Activated CD4-positive, alpha-beta T cell treated with anti-CD3 and anti-CD28 coated beads, Interleukin-2, amount 50 U/mL, for 16 hours (primary cell): ENCODE measurements at places on chromosomes 6 and 20.

DNA sequence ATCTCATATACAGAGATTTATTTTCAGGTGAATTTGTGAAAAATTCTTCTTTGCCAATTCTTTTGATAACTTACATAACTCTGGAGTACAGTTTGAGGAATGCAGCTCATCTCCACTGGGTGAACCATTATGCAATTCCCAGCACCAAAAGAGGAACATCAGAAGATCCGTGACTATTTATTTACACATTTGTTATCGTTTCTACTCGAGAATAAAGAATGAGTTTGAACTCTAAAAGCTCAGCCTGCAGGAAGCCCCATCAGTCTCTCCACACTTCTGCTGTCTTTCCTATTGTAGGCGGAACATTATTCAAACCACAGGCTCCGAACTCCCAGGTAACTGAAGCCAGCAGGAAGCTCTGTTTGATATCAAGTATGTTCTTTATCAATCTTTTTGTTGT, 95.9 kb upstream of the IFNGR1 start:
- DNase-seq, result no peak

DNA sequence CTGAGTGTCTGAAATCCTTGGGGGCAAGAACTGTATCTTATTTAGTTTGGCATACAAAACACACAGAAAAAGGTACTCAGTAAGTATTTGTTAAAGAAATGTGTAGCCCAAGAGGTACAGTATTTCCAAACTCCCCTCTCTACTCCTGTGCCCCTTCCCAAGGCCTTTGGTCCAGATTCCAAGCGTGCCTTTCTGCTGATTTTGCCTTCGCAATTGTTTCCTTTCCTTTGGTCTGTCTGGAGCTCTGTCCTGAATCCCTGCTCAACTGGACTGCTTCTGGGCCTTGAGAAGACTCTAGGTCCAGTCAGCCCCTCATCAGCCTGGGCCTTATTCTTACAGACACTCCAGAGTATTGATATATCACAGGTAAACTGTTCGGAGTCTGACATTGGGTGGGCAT, 122.2 kb upstream of the SYNCRIP start:
- DNase-seq, result no peak

GRCh38 chr20:9912858-9913434, 74.1 kb upstream of the PAK5 start:
- peak; percentile 38 for DNase-seq

DNA sequence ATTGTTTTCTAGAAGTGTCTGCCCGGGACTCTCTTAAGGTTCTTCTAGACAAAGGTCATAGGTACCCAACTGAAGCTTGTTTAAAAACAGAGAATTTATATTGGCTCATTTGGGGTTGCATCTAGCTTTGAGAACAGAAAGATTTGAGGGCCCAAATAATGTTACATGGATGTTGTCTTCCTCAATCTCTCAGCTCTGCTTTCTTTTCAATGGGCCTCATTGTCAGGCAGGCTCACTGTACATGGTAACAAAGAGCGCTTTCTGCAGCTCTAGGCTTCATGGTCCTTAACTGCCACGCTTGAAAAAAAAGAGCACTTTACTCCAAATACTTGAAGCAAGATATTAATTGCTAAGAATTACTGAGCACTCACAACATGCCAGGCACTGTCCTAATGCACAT, 22.2 kb downstream of the NHLRC1 start:
- no peak for DNase-seq

- no peak for DNase-seq
Observed at GRCh38 chr6:42427871-42428270, 23.9 kb downstream of the TRERF1 start.

DNA sequence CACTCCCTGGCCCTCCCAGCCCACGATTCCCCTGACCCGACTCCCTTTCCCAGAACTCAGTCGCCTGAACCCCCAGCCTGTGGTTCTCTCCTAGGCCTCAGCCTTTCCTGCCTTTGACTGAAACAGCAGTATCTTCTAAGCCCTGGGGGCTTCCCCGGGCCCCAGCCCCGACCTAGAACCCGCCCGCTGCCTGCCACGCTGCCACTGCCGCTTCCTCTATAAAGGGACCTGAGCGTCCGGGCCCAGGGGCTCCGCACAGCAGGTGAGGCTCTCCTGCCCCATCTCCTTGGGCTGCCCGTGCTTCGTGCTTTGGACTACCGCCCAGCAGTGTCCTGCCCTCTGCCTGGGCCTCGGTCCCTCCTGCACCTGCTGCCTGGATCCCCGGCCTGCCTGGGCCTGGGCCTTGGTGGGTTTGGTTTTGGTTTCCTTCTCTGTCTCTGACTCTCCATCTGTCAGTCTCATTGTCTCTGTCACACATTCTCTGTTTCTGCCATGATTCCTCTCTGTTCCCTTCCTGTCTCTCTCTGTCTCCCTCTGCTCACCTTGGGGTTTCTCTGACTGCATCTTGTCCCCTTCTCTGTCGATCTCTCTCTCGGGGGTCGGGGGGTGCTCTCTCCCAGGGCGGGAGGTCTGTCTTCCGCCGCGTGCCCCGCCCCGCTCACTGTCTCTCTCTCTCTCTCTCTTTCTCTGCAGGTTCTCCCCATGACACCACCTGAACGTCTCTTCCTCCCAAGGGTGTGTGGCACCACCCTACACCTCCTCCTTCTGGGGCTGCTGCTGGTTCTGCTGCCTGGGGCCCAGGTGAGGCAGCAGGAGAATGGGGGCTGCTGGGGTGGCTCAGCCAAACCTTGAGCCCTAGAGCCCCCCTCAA, at the start of gene LTA:
Gene LTA (plus strand): TSS at position 249 of the 871 bp plus-strand sequence. CDS start 454 bp downstream, at position 703.
- peak; percentile 87 for DNase-seq

GRCh38 chr6:24753545-24753944, 21.2 kb upstream of the GMNN start:
- no peak for DNase-seq

- DNase-seq, result peak; percentile 38
Observed at GRCh38 chr20:36574366-36575135, 1.2 kb downstream of the TGIF2 start.

DNA sequence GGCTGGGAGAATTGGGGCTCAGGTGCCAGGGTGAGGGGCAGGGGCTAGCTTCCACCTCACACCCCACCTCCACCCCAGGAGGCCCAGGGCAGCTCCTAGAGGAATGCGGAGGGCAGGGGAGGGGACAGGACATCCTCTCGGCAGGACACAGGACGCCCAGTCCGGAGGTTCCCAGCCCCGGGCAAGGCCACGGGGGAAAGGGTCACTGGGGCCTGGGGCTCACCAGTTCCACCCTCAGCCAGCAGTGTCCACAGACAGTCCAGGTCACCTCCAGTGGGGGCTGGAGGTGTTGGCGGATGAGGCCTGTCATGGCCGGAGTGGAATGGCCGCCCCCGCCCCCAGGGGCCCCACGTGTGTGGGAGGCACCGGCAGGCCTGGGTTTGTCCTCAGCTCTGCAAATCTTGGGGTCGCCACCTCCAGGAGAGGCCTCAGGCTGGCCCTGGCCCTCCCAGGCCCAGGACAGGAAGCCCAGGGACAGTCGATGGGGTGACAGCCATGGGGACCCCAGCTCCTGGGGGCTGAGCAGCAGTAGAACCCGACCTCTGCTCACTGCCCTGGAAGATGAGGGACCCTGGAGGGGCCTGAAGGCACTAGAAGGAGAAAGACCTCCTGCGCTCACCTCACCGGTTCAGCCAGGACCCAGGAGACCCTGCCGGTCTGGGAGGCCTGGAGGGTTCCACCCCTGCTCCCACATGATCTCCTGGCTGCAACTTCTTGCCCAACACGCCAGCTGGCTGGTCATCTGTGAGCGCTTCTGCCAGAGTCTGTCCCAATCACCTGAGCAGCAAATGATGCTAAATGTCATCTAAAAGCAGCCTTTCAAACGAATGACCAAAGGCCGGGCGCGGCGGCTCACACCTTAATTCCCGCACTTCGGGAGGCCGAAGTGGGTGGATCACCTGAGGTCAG, 13.0 kb upstream of the ABHD16B start:
- no peak for DNase-seq

DNA sequence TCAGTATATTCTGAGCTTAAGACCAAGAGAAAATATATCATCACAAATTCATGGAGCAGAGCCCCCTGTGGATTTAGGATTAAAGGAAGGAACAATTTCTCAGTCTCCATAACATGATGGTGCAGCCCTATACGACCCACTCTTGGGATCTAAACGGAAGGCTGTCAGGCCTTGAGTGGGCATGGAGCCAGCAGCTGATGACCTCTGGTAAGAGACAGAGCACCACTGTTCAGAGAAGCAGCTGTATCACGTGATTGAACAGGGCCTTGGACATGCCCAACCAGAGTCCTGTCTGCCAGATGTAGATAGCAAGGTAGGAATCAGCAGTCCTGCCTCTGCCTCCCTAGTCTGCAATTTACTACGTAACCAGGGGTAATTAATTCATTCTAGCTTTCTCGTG, 259.4 kb upstream of the POU3F2 start:
- DNase-seq, result no peak

DNA sequence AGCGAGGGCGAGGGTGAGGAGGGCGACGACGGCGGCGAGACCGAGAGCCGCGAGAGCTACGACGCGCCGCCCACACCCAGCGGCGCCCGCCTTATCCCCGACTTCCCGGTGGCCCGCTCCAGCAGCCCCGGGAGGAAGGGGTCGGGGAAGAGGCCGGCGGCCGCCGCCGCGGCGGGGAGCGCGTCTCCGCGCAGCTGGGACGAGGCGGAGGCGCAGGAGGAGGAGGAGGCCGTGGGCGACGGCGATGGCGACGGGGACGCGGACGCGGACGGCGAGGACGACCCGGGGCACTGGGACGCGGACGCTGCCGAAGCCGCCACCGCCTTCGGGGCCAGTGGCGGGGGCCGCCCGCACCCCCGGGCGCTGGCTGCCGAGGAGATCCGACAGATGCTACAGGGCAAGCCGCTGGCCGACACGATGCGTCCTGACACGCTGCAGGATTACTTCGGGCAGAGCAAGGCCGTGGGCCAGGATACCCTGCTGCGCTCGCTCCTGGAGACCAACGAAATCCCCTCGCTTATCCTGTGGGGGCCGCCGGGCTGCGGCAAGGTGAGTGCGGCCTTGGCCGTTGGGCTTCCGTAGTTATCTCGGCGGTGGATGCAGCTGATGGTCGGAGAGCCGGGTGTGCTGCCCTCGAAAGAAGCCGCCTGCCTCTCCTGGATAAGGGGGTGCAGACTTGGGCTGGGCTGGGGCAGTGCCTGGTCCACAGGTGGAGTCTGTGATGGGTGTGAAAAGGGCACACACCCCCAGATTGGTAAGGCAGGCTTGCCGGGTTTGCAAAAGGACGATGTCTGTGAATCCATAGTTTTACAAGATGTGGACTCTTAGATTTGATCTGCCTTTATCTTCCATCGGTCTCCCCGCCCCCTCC, 938 bp downstream of the WRNIP1 start:
- DNase-seq, result peak; percentile 33

DNA sequence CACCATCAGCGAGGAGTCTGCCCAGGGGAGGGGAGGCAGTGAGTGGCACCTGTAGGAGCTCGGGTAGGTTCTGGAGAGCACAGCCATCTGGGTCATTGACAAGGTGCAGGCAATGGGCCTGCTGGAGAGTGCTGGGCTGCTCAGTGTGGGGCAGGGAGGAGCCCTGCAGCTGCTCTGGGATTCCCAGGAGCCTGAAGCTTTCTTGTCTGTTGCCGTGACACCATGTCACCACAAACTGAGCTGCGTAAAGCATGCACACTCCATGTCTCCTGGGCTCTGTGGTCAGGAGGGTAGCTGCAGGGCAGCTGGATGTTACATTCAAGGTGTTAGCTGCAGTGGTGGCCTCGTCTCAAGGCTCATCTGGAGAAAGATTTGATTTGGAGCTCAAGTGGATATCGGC, 4.5 kb upstream of the SLC22A1 start:
- no peak for DNase-seq

DNA sequence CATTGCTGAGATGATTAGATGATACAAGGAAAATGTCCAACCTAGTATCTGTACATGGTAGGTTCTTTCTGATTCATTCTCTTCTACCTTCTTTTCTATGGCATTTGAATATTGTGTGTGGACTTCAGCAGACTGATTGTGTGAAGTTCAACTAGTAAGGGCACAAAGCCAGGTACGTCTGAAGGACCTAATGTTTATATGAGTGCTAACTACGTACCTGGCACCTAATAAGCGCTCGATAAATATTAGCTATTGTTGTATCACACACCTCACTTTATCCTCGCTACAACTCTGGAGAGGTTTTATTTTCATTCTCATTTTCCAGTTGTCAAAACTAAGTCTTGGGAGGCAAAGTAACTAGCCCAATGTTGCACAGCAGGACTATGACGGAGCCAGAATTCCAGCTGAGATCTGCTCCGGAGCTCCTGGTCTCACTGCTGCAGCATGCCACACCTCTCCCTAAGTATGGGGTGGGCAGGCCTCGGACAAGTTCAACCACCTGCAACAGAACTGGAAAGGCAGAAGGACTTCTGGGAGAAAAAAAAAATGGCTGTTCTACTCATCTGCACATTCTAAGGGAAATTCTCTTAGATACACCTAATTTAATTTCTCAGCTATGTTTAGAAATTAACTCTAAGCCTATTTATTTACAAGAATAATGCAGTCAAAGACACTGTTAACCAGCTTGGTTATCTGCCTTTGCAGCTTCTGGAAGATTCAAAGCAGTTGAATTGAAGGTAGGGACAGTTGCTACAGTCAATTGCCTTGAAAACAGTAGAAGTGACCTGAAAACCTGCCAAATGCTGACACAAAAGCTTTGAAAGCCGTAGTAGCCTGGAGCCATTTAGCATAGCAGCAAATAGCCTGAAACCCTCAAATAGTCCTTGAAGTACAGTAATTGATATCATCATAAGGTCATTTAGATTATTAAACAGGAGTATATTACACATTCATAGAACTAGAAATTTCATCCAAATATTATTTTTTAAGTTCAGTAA, 165.0 kb downstream of the PDE7B start:
- no peak for DNase-seq

GRCh38 chr20:2475850-2476741, 5.5 kb upstream of the SNRPB start:
- no peak for DNase-seq

- DNase-seq, result peak; percentile 81
Observed at GRCh38 chr6:149233056-149233715, 84.3 kb upstream of the TAB2 start.

DNA sequence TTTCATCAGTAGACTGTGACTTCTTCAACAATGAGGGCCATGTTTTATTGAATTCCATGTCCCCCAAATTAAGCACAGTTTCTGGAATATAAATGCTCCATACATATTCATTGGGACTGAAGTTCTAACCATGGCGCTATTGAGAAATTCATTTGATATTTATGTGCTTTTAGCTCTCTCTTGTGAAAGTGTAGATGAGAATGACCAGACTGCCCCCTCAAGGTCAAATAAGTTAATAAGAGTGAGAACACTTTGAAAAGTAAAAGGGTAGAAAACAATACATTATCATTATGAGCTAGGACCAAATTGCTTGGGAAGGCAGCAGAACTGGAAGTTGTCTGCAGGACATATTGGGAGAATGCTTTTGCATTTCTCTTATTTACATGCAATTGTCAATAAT, 597.9 kb downstream of the EPM2A start:
- DNase-seq, result peak; percentile 3
